Muscle of arm (tissue), 14 donors: ENCODE measurements at places on chromosomes 7 and 10.

DNA sequence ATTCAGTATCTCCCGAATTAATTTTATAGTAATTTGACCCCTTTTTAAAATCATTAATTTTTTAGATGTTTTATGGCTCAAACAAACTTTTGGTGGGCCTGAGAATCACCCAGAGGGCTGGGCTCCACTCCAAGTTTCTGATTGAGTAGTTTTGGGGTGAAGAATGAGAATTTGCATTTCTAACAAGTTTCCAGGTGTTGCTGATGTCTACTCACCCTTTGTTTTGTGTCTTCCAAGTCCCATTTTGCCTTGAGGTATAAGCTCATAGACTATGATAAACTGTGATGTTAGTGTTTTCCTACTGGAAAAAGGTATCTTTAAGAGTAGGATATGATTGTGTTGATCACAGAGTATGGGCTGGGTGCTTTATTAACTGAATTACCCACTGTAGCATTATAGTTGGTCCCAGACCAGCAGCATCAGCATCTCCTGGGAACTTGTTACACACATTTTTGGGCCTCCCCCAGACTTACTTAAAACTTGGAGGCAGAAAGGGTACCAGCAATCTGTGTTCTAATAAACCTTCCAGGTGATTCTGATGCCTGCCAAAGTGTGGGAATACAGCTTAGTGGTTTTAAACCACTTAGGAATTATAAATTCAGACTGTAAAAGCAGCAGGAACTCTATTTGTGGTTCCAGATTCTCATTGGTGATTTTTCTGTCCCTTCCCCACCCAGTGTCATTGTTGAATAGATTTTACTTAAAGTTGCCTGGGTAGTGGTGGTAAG is 19.1 kb downstream of the ZNRF2 start:
- no peak for DNase-seq

- no peak for DNase-seq
Observed at GRCh38 chr10:12243864-12244620, 48.1 kb downstream of the CDC123 start.

DNA sequence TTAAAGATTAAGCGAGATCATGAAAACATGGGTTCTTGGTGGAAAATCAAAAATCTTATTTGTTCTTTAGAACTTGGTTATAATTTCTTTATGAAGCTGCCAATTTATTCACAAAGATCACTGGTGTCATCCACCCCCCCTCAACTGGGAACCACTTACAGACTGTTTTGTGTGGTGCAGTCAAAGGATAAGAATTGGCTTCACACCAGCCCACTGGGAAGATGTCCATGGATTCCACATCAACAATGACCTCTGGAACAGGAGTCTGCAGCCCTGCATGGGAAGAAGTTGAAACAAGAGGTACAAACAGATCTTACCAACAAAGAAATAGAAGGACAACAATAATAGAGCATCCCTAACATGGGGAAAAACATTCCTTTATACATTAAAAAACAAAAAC is 205.2 kb downstream of the SFMBT2 start:
- no peak for DNase-seq

- DNase-seq, result no peak
Observed at GRCh38 chr7:84175461-84175860, 19.1 kb downstream of the SEMA3A start.

- no peak for DNase-seq
Observed at GRCh38 chr10:63192826-63193225, 59.7 kb downstream of the NRBF2 start.

DNA sequence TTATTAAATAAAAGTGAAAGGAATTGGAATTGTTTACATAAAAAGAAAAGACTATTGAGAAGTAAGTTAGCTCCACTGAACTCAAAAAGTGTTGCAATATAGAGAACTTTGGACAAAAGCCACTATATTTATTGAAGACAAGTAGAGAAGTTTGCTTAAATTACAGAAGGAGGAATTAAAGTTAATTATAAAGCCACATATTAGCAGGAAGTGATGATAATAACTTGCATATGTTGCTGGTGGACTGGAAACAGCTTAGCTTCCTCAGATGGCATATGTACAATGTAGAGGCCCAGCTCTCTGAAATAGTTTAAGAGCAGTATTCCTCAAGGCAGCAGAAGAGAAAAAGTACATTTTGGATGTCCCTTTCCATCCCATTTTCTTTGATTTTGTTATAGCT is 400.7 kb downstream of the GATA3 start:
- no peak for DNase-seq

- DNase-seq, result no peak
Observed at GRCh38 chr10:75472685-75473084, 41.3 kb downstream of the LRMDA start.

DNA sequence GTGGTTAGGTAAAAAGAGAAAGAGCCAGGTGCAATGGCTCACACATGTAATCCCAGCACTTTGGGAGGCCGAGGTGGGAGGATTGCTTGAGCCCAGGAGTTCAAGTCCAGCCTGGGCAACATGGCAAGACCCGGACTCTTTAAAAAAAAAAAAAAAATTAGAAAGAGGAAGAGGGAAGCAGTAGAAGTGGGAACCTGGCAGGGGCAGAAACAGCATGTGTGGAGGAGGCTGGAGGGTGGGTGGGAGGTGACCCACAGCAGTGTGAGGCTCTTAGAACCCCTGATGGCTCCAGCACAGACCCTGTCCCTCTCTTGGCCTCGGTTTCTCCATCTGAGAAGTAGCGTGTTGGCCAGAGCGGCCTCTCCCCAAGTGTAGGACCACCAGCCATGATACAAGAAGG is 4.9 kb upstream of the CCL24 start:
- DNase-seq, result no peak

- DNase-seq, result no peak
Observed at GRCh38 chr7:91228927-91229558, 35.2 kb upstream of the FZD1 start.

DNA sequence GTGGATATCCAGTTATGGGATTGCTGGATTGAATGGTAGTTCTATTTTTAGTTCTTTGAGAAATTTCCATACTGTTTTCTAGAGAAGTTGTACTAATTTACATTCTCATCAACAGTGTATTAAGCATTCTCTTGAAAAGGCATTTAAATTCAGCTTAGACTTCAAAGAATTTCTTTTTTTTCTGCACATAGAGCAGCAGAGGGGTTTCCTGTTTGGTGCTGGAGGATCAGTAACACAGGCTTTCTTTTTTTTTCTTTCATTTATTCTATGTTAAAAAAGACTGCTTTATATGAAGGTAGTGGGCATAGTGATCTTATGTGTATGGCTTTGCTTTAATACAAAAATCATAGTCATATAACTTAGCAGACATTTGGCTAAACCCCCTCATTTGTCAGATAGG is 47.6 kb upstream of the TARP start:
- no peak for DNase-seq

DNA sequence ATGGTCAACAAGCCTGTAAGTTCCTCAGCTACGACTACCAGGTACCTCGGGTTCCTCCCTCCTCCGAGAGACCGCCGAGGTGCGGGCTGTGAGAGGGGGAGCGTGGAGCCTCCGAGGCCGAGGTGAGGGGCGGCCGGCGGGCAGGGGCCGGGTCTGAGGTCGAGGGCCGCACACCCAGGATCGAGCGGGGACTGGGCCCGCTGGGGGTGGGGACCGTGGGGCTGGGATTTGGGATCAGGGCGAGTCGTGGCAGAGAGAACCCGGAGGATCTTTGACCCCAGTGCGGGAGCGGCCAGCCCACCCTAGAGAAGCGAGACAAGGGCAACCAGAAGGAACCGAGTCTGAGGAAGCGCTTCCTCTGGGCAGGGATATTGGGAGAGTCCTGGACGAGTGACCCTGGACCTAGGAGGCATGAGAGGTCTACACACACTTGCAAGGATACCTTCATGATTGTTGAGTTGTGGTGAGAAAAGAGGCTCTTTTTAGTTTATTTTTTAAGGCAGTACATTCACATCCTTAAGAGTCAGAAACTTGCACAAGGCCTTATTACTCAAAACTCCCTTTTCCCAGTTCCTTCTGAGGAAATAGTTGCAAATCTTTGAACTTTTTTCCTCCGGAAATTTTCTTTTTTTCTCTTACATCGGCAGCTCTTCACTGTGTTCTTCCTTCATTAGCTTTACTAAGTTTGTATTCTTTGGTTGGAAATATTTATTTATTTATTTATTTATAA is 395 bp downstream of the ZNF487 start:
- DNase-seq, result no peak

- DNase-seq, result peak; percentile 88
Observed at GRCh38 chr10:58885686-58886345, 290.6 kb upstream of the PHYHIPL start.

DNA sequence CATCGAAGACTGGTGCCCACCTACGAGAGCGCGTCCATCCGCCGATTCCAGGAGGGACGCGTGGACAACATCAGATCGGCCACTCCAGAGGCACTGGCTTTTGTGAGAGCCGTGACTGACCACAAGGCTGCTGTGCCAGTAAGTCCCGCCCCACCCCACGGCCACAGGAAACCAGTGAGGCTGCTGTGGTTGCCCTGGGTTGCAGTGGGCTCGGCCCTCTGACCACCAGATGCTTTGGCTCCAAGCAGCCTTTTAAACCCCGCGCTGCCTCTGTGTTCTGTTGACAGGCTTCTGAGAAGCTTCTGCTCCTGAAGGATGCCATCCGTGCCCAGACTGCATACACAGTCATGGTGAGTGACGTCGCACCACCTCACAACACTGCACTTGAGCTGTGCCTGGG is 24.4 kb upstream of the C10orf53 start:
- no peak for DNase-seq

DNA sequence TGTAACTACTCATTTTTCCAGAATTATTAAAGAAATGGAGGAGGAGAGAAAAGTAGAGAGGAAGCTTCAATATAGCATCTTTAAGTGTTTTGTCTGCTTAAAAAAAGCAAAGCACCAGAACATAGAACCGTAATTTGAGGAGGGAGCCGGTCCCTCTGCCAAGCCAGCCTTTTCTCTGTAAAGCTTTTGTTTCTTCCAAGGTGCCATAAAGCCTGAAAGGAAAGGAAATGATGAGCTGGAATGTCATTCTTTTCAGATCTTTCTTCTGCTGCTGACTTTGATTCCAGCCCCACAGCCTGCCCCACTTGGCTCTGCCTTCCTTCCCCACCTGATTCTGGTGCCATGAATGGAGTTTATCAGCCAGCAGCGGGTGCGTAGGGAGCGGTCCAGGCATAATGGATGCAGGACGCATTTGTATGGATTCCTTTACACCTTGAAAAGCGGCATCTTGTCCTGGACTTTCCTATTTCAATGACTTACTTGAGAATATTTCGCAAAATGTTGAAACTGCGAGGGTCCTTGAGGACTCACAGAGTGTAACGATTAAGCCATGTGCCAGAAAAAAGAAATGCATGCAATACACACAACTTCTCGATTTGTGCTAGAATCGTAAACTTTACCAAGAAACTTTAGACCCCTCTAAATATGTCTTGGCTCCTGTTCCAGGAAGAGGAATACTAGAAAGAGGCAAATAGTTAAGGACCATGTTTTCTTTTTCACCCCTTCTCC is 569.5 kb upstream of the MGMT start:
- peak; percentile 53 for DNase-seq

DNA sequence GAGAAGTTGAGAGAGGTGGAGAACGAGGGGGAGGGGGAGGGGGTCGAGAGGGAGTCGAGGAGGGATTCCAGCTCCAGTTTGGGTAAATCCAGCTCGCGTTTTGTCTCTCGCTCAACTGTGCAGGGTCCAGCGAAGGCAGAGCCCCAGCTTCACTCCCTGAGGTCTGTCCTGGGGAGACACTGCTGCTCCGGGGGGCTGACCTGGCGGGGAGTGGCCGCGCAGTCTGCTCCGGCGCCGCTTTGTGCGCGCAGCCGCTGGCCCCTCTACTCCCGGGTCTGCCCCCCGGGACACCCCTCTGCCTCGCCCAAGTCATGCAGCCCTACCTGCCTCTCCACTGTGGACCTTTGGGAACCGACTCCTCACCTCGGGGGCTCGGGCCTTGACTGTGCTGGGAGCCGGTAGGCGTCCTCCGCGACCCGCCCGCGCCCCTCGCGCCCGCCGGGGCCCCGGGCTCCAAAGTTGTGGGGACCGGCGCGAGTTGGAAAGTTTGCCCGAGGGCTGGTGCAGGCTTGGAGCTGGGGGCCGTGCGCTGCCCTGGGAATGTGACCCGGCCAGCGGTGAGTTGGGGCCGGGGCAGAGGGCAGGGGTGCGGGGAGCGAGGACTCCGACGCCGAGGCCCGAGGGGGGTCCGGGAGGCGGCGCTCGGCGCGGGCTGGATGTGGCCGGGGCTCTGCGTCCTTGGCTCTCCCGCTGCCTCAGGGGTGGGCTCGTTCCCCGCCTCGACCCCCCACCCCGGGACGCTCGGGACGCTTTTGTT is at the start of gene TET1:
TET1 (plus strand) TSS at position 152 of the 757 bp plus-strand sequence. CDS start 12,002 bp downstream, outside the sequence.
- peak; percentile 78 for DNase-seq

- DNase-seq, result no peak
Observed at GRCh38 chr7:94300176-94300835, 94.4 kb upstream of the COL1A2 start.

DNA sequence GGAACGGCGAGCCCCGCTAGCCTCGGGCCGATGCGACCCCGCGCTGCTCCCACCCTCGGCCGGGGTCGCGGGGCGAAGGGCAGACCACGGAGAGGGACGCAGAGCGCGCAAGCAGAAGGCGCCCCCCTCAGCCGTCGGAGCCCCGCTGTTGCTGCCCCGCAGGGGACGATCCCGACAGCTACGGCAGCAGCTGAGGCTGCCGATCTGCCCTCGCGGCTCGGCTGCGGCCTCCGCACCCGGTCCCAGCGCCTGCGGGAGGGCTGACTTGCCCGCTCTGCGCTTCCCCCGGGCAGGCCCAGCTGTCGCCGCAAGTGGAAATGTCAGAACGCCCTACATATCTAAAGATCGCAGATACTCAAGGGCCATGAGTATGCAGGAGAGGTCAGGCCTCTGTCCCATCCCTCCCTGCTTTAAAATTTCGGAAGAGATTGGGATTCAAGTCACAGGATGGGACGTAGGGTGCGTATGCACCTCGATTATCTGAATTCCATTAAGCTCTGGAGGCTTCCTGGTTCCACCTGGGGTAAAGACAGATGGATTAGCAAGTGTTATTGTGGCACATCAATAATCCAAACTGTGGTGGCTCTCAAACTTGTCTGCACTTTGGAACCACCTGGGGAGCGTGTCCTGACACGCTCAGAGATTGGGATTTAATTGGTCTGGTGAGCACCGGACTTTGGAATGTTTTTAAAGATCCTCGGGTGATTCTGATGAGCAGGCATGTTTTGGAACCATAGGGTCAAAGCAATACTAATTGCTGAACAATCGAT is at the start of gene CRPPA:
CRPPA (minus strand) TSS at position 206 of the 770 bp plus-strand sequence. CDS start 216 bp downstream, outside the sequence.
- DNase-seq, result peak; percentile 56
